ENCODE measurements at places on chromosomes 16 and 17.
A peak's percentile ranks its signal among the peaks of the same experiment; 100 is the strongest.

- peak; percentile 65 for DNase-seq
Observed at GRCh38 chr16:57889960-57890751, 80.8 kb downstream of the CNGB1 start.

DNA sequence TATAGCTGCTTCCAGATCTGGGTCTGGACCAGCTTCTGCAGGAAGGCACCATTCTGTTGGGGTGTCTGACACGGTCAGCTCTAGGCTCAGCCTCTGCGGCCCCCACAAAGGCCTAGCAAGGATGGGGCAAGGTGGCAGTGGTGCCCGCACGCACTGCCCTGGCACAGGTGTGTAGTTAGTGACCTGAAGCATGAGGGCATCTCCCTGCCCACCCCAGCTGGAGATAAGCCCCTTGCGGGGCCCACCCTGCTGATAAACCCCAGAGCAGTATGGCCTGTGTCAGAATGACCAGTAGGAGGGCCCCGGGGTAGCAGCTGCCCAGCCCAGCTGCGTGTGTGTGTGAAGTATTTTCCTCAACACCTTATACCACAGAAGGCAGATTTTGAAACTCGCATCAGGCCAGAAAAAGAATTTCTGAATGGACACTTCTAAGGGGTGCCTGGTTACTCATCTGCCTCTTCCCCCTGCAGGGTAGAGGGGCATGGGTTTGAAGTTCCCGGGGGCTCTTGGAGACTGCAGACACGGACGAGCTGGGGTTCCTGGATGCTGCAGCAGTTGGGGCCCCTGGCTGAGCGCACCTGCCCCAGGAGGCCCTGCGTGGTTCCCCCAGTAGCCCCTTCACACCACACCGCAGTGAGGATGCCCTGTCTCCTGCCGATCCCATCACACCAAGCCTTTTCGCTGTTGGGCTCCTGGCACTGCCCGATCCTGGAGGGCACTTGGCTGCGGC lies 4.5 kb downstream of the ARHGDIA start:
- DNase-seq = peak; percentile 55

DNA sequence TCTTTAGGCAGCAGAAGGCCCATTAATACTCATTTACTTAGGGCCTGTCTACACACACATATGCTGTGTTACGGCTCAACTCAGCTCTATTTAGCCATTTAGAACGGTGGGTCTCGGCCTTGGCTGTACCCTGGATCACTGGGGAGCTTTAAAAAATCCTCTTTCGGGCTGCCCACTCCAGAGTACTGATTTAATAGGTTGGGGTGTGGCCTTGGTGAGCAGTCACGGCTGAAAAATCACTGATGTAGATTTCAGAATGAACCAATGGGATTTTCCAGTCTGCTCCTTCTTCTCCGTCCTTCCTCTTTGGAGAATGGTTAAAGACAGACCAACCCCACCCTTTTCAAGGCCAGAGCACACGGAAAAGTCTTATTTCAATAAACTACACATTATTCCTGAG lies 223.5 kb downstream of the CCDC182 start:
- no peak for DNase-seq

DNA sequence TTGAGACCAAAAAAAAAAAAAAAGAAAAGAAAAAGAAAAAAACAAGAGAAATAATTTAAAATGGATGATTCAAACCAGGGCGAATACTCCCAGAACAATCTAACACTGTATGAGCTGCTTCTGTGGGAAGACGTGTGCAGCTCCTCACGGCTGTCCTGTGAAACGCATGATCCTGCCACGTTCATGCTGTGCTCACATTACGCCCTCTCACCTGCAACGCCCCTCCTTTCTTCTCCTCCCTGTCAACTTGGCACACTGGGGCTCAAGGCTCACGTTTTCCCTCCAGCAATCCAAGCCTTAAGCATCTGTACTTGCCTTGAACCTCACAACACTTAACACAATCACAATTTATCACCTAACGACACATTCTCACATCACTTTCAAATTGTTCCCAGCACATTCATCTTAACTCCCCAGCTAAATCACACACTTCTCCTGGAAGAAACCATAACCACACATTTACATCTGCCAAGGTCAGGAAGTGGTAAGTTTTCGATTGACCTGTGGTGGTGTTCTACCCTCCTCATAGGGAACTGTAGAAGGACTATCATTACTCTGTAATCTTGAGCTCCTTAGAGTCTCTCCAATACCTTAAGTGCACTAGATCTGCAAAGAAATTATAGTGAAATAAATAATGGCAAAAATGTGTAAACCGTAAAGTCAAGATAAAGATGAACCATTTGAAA lies 29.1 kb downstream of the MBTPS1 start:
- DNase-seq = no peak

GRCh38 chr16:81846105-81846504 lies 67.0 kb downstream of the PLCG2 start:
- DNase-seq = no peak

- DNase-seq = no peak
Observed at GRCh38 chr17:8935191-8935590, 30.3 kb downstream of the PIK3R5 start.

DNA sequence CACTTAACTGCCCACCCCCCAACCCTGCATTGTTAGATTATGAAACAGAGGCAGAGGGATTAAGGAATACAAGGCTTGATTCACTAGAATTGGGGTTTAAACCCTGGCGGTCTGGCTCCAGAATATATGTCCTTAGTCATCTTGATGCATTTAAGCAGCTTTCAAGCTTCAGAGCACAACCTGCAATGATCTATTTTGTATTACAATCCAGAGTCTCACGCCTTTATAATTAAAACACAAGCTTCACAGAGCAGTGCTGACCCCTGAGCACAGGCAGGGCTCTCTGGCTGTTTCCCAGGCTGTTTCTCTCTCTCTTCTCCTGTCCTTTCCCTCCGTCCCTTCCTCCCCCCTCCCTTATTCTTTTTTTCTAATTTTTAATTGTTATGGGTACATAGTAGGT lies 209.1 kb downstream of the SPECC1 start:
- DNase-seq = no peak

DNA sequence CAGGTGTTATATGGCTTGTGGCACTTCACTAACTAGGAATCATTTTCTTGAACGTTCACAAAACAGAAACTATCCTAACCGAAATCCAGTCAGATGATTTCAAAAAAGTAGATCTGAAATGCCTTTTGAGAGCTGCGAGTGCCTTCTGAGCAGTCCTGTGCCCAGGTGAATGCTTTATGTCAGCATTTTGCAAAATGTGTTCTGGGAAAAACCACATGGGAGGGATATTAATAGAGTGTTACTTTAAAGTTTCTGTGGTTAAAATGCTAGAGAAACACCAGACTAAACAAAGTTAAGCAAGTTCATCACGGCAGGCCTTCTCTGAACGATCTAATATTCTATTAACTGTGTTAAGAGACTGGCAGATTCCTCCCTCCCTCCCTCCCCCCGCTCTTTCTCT lies 15.8 kb upstream of the RGS9 start:
- DNase-seq = no peak

GRCh38 chr16:82658796-82659195 lies 32.0 kb downstream of the CDH13 start:
- peak; percentile 42 for DNase-seq

DNA sequence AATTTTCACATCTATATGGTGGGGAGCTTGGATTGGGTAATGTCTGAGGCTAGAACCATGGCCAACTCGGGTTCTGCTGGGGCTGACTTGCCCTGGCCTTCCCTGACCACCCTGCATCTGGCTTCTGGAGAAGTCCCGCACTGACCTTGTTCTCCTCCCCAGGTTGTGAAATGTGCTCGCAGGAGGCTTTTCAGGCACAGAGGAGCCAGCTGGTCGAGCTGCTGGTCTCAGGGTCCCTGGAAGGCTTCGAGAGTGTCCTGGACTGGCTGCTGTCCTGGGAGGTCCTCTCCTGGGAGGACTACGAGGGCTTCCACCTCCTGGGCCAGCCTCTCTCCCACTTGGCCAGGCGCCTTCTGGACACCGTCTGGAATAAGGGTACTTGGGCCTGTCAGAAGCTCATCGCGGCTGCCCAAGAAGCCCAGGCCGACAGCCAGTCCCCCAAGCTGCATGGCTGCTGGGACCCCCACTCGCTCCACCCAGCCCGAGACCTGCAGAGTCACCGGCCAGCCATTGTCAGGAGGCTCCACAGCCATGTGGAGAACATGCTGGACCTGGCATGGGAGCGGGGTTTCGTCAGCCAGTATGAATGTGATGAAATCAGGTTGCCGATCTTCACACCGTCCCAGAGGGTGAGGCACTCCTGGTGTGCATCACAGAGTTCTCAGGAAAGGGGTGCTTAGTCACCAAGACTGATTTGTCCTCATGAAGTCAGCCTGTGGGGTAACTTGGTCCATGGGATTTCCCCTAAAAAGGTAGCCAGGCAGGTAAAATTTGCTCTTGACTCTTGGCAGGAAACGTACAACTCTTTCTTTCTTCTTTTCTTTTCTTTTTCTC lies 6.1 kb downstream of the NOD2 start:
- peak; percentile 34 for DNase-seq

DNA sequence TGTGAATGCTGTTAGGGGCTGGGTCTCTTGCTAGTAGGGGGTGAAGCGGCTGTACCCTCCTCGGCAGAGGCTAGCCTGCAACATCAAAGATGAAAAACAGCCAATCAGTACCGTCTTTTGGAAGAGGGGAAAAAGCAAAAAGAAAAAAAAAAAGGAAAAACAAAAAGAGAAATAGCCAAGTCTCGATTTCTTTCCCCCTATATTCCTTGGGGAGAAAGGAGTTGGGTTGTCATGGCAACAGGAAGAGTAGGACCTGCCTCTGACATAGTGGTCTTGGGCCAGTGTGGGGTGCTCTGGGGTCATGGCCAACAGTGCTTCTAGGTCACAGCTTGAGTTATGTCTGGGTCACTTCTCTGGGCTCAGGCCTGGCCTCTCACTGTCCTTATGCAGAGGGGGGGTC lies 17.9 kb downstream of the ENGASE start:
- no peak for DNase-seq

GRCh38 chr17:20797292-20797691 lies 217.8 kb downstream of the CDRT15L2 start:
- no peak for DNase-seq

GRCh38 chr16:87789437-87790291 lies 23.9 kb upstream of the KLHDC4 start:
- DNase-seq = peak; percentile 62

DNA sequence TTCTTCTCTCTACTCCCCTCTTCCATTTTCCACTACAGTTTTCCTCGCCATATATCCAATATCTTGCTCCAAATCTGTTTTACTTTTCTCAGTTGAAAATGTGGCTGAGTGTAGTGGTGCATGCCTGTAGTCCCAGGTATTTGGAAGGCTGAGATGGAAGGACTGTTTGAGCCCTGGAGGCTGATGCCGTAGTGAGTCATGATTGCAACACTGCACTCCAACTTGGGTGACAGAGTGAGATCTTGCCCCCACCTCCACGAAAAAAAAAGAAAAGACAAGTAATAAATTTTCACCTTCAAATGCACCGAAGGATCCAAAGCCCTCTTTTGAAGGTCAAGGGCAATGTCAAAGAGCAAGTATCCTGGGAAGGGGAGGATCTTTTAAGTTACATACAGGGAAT lies 592.3 kb downstream of the TMEM114 start:
- no peak for DNase-seq

DNA sequence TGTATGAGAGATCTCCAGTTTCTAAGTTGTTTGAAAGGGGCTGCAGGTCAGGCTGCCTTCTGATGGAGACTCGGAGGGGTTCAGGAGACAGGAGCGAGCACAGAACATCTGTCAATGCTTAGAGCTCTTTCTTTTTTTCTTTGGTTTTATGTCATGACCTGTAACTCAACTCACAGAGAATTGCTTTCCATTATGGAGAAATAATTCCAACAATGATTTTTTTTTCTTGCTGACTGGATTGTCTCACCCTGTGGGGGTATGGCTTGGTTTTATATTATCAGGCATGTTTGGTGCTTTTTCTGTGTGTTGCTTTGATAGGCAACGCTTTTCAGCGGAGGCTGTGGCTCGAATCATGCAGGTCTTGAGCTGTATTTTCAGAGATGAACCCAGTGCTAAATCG lies 10.7 kb upstream of the KCNJ2 start:
- no peak for DNase-seq

GRCh38 chr16:81427219-81427618 lies 17.4 kb upstream of the CMIP start:
- no peak for DNase-seq

- no peak for DNase-seq
Observed at GRCh38 chr17:72511242-72511641, 390.4 kb downstream of the SOX9 start.

GRCh38 chr16:89602273-89602951 lies 11.0 kb upstream of the DPEP1 start:
- peak; percentile 83 for DNase-seq

DNA sequence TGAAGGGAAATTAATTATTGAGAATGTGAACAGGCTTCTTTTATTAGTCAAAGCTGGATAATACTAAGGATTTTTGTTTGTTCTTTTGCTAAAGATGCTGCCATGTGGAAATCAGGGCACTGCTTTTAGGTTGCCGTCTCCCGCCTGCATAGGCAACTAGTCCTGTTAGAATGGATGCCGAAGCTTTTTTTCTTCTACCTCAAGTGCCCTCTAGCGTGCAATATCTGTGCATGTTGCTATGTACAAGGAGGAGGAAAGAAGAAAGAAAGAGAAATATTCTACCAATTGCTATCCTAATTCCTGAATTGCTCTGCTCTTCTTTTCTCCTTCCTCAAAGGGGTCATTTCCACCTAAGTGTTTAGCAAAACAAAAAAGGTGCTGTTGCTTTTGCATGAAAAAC lies 5.2 kb upstream of the CDH8 start:
- peak; percentile 3 for DNase-seq

- peak; percentile 89 for DNase-seq
Observed at GRCh38 chr17:31339906-31340661, 18.7 kb upstream of the EVI2A start.

GRCh38 chr17:60269417-60269816 lies 119.6 kb downstream of the CA4 start:
- DNase-seq = peak; percentile 42

GRCh38 chr16:58337090-58337444 lies 42.2 kb upstream of the PRSS54 start:
- no peak for DNase-seq

GRCh38 chr16:3771513-3771912 lies 54.2 kb upstream of the TRAP1 start:
- no peak for DNase-seq

DNA sequence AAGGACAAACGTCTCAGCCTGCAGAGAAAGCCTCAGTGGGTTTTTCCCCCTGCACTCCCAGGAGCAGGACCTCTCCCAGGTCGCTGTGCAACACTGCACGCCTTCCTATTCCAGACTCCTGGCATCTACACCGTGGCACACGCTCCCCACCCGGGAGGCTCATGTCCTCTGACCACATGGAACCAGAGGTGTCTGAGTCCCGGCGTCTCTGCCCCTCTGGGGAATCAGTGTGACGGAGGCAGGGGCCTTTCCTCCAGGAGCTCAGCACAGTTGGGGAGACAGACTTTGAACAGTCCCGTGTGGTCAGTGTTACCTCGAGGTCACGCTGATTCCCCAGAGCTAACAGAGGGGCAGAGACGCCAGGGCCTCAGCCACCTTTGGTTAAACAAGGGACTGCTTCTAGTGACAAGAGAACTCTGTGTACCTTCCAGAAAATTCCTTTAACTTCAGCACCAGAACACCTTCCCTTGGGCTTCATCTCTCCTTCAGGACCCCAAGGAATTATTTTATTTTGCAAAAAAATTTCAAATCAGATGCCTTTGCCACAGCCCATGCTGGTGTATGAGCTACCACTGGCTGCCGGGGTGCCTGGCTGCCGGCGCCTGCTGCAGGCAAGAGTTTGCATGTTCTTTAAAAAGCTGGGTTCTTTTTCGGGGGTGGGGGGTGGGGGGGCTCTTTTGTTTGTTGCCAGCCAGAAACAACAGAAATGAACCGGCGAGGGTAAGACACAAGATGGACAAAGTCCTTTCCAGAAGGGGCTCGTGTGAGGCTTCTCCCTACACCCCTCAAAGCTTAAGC lies 6.6 kb downstream of the CANT1 start:
- no peak for DNase-seq

GRCh38 chr16:12132290-12132689 lies 155.8 kb downstream of the SNX29 start:
- DNase-seq = peak; percentile 82

Measured in fibroblast of villous mesenchyme (primary cell).